ENCODE measurements at places on chromosomes 2 and 18.

DNA sequence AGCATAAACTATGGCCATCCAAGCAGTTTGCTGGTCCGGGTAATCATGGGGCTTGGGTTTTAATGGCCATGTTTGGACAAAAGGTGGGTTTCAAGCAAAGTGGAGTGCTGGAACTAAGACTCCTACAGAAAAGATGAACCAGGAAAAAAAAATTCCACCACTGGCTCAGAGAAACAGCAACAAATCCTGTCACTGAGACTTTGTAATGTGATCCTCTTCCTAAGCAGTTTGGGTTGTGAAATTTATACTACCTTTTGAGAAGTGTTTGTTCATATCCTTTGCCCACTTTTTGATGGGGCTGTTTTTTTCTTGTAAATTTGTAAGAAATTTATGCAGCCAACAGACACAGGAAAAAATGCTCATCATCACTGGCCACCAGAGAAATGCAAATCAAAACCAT is 40.2 kb downstream of the MRPL33 start:
- no peak for DNase-seq

DNA sequence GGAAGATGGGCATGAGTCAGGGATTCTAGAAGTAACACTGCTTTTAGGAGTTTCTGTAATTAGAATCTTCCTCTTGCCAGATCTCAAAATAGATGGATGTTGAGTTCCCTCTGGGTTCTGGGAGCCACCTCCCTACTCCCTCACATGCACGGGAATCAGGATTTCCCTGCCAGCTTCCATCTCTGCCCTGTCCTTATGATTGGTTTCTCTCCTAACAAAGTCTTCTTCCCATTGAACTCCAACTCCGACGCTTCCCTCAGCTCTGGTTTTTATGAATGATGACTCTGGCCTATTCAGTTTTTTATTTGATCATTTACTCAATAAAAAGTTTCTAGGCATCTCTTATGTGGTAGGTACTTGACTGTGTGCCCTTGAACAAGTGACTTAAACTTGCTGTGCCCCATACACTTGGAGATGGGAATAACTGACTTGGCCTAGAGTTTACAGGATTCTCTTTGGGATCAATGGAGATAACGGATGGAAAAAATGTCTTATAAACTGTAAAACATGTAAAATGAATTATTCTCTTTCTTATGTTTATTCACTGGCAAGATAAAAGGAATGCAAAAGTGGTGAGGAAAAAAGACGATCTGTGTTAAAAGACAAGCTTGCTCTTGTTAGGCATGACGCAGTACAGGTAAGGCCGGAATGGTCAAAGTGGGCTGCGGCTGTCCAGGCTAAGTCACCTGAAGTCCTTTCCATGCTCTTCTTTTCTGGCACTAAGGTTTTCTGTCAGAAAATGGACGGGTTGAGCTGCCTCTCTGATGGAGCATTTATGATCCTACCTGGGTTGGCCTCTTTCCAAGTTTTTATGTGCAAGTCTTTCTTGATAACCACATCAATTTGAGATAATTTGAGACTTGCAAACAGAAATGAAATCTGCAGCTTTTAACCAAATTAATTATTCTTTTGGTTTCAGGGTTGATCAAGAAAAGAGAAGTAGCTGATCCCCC is 199.6 kb downstream of the MYCN start:
- no peak for DNase-seq

DNA sequence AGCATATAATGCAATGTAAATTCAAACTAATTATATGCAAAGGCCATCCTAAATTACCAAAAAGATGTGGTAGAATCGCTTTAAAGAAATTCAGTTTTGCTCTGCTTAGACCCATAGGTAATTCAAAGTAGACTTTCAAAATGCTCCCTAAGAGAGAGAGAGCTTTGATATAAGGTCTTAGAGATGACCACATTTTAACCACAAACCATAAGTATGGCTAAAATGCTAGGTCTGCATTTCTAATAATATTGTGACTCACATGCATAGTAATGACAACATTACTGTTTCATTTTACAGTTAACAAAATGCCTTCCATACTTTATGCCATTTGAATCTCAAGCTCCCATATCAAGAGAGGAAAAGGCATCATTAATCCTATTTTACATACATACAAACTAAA is 144.5 kb downstream of the RAD51AP2 start:
- DNase-seq = no peak

- DNase-seq = no peak
Measured at GRCh38 chr2:169275696-169276444, 86.5 kb downstream of the LRP2 start.

Measured in activated naive CD4-positive, alpha-beta T cell treated with anti-CD3 and anti-CD28 coated beads, Interleukin-2, amount 50 U/mL, for 72 hours (primary cell).